ENCODE measurements at places on chromosomes 2 and 18.

GRCh38 chr2:179952658-179953057 is 54.4 kb downstream of the CWC22 start:
- no peak for DNase-seq

DNA sequence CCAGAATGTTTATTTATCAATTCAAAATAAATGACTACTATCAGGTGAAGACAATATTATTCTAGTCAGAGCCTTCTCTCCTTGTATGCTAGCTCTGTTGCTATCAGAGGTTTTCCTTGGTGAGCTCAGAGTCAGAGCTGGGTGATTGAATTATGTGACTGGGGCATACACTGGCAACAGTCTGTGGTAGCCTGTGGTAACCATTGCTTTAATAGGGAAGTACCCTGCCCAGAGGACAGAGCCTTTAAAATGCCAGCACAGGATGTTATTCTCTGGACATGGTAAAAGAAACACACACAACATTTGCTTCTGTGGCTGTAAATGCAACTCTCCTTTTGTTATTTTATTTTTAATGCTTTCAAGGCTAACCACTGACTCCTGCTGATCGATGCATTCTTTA is 124.7 kb downstream of the PPP1R1C start:
- no peak for DNase-seq

DNA sequence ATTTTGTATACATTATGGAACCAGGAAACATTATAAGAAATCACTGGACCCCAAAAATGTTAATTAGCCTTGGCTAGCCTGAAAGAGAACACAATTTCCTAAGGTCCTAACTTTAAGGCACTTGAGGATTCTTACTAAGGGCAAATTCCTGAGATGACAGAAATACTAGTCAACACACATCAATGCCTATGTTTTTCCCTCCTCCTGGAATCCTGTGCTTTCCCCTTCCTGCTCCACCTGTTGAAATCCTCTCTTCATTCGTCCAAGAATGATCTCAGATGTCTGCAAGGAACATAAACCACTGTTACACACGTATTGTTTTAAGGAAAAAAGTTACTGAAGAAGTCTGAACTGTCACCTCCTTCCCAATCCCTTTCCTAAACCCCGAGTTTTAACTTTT is 21.2 kb upstream of the DARS1 start:
- no peak for DNase-seq

- DNase-seq, result no peak
These were observed 11.4 kb upstream of the TRAPPC8 start for GRCh38 chr18:31954349-31954748.

DNA sequence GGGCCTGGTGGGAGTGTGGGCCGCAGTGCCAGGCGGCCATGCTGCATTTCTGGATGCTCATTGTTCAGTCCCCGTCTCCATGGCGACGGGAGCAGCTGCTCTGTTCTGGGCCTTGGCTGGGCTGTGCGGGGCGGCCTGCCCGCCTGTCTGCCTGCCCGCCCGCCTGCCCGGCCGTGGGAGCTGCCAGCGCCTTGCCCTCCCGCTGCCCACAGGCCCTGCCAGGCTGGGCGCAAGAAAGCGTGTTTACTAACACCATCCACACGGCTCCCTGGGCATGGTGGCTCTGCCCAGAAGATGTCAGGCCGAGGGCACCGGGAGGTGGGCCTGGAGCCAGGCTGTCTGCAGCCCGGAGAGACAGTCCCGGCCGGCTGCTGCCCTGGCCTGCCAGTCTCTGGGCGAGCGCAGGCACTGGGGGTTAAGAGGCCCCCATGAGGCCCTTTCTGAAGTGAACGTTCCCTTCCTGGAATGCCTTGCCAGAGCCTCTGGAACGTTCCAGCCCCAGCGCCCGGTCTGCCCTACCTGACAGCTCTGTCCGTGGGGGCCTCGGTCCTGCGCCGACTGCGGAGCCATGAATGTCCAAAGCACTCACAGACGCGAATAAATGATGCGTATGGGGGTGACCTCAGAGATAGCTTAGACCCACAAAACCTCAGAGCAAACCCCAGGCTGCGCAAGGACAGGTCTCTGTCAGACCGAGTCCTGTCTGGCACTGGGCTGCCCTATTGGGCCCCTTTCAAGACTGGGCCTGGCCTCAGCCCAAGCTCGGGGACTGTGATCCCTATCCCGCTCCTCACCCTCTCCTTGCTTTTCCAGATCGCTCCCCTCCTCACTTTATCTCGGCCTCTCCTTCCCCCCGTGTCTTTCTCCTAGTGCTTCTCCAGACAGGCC is 44.3 kb downstream of the MYCN start:
- DNase-seq, result no peak

- DNase-seq, result no peak
These were observed 46.6 kb downstream of the PRKRA start for GRCh38 chr2:178404368-178404767.

DNA sequence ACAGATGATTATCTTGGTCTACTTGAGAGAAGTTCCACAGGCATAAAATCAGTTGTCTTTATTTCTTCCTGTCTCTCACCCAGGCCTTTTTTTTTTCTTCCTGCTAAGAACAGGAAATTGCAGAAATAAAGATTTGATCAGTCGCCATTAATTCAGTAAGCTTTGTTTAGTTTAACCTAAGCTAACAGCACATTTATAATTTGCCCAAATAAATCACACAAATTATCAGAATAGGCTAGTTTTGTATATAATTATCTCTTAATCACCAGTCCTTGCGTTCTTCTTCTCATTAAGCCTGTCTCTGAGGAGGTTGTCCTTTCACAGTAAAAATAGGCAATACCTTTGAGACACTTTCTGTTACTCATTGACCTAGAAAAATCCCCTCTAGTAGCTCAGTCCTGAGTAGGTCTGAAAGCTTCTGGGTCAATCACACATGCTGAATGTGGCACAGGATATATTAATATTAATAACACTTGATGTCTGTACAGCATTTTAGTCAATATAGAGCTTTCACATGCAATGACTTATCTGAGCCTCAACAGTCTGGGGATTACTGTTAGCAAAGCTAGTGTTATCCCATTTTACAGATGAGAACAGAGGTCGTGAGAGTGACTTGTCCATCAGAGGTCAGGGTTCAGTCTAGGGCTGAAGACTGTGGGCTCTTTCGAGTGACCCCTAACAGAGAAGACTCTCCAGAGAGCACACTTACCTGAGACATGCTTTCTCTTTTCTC is 11.2 kb upstream of the STK17B start:
- no peak for DNase-seq

DNA sequence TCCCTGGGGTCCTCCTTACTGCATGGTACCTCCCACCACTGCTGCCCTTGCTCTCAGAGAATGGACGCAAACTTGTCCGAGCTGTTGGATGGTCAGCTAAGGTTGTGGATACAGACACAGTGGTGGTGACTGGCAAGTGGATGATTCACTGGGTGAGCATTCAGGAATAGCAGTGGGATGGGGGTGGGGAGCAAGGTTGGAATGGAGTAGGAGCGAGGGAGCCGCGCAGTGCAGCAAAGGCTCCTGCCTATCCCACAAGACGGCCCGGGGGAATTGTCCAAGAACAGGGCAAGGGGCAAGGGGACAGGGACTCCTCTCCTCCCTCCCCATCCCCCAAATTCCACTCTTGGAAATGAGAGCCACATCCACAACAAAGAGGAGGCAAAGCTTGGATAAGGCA is 102.2 kb downstream of the PIEZO2 start:
- DNase-seq, result no peak

Data from NCI-H187 treated with DMSO at 0.1 percent for 48 hours (cell line).